AML-193 (cell line): ENCODE measurements at places on chromosomes 7 and 10.

GRCh38 chr7:91838439-91838838 is 42.1 kb downstream of the MTERF1 start:
- no peak for DNase-seq

GRCh38 chr10:118701529-118702323 is 53.0 kb downstream of the CACUL1 start:
- no peak for DNase-seq

DNA sequence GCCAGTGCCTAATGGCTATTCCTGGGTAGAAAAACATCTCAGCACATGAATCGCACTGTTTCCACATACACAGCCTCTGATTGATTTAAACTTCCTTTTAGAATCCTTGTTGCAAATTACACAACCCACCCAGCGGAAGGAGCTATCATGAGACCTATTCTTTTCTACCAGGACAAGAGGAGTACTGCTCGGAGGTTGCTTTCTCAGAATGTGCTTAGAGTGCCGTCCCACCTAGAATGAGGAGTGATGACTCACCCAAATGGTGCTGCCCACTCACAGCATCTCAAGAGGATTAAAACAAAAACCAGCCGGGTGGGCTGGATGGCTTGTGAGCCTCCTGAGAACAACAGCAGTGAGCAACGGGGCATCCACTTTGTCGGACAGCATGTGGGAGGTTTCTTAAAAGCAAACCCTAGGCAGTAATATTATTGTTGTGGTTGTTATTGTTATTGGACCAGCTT is 128.9 kb downstream of the DGKI start:
- no peak for DNase-seq

DNA sequence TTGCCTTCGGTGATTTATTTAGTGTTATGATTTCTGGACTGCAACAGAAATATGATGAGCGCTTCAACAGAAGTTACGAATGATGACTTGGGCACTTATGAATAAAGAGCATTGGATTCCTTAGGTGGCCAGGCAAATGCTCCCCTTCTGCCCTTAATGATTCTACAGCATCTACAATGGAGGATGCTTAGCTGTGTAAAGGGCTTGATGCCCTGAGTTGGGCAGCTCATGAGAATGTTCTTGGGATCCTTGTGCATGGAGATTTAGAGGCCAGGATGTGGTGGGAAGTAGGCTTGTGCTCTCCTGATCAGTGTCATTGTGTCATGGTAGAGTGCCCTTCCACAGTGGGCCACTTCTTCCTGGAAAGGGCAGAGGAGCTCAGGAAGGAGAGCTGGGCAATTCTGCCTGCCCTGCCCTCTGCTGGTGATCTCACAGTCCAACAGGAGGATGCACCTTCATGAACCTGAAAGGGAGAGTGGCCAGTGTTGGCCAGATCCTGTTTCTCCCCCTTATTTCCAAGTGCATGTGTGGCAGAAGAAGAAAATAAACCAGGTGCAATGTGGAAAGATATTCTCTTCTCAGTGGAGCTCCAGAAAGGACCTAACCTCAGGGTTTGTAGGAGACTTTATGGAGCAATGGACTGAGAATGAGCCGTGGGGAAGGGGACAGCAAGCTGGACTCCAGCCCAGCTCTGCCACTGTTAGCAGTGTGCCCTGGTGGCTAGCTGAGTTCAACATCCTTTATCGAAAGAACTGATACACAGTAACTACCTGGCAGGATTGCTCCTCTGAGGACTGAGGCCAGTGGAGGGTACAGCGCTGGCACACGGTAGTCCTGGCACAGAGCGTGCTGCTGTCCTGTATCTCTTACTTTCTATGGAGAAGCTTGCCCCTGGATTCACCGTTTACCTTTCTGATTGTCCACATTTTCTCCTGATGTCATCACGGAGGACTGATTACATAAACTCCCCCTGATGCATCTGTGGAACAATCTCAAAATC is 182.9 kb downstream of the BMPER start:
- DNase-seq, result no peak

- peak; percentile 68 for DNase-seq
These were observed 1.3 kb downstream of the STK17A start for GRCh38 chr7:43584195-43584586.

GRCh38 chr7:35792472-35792871 is 8.4 kb upstream of the SEPTIN7 start:
- DNase-seq, result no peak

DNA sequence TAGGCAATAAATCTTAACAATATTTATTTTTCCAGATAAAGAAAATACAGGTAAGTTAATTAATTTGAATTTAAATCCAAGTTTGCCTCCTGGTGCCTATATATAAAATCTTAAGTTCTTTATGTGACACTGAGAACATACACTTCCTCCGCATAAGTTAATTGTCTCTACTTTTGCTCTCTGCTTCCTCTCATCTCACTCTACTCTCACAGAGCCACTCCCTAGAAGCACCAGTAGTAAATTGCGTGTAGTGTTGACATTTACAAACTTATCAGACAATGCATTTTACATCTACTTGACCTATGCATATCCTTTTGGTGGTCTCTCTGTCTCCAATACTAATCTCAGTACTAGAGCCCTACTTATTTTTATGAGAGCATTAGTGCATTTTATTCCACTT is 144.5 kb downstream of the ETV1 start:
- DNase-seq, result no peak

DNA sequence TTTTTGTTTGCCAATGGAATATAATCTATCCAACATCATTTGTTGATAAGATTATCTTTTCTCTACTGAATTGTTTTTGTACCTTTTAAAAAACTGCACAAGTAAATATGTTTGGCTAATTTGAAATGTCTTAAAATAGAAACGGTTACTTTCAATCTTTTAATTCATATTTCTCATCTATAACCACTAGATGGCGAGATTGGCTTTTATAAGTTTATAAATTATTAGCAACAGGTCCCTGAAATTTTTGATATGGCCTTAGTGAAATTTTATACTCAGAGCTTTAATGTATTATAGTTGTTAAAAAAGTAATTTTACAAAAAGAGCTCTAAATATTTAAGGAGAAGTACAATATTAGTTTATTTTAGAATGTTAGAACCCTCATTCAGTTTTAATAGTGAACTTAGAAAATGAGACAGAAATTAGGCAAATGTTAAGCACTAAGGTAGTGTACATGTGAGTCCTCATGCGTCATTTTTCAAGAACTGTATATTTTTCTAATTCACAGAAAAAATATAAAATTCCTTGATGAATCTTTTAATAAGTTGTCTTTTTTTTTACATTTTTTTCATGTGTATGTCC is 592.5 kb downstream of the ARL4A start:
- peak; percentile 46 for DNase-seq

DNA sequence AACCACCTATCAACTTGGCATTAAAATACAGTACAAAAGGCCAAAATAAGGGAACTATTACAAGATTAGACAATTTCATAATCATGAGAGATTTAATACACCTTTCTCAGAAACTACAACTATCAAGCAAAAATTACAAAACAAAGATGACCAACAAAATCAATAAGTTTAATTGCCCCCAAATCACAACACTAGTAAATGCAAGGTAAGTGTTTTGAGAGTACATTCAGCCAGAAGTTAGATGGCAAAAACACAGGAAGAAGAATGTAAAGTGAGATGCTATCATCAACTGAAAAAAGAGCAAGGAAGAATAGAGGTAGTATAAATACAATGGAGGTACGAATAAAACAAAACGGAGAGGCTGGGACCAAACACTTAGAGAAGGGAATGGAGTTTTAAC is 3.2 kb downstream of the PNPLA8 start:
- no peak for DNase-seq

DNA sequence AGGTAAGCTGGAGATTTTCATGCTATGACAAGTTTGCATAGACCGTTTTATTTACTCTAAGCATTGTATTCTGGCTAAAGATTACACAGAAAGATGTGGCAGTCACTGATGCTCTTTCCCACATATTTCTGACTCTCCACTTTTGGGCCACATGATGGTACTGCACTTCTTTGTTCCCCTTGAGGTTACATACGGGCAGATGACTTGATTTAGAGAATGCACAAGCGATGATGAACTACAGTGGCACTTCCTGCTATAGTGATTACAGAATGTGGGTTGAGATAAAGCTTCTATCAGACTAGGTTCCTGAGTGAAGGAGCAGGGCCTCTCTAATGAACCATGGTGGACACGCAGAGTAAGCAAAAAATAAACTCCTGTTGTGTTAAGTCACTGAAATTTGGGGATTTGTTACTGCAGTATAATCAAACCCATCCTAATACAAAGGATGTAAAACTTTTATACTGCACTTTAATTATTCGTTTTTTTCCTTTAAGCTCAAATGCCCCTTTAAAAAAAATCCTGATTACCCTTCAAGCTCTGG is 177.9 kb downstream of the TAX1BP1 start:
- no peak for DNase-seq

DNA sequence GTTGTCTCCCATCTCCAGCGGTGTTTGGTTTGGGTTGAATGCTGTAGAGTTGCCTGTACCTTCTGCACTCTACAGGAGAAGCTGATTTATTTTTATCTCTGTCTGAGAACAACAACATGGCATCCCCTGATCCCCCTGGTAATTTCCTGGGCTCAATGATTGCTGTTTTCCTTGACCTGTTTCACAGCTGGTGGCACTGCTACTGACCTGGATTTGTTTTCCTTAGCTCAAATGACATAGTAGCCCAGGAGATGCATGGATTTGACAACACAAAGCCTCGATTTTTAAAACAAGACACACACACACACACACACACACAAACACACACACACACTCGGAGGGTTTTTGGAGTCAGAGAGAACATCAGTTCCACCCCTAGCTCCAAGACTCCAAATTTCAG is 301.6 kb downstream of the NRG3 start:
- no peak for DNase-seq

DNA sequence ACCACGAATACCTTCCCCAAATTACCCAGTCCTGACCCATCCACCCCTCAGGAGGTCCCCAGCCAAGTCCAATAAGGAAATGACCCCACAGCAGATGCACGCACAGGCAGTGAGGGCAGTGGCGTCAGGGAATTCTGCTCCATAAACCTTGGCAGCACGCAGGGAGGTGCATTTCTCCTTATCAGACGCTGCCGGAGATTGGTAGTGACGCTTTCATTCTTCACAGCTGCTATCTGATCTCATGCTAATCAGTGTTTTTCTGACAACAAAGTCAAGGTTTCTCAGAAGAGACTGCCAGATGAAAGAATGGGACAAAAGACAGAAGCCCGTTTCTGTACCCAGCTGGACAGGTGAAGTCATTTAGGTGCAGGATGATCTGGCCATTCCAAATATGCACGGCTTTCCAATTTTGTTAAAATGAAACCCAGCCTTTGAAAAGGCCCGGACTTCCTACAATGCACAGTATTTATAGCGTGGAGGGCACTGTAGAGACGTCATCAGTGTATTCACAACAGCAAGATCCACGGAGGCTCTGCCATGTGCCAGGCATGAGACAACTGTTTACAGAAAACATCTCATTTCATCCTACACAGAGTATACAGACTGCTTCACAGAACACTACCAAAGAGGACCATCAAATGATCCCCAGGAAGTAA is 35.3 kb downstream of the DIP2C start:
- DNase-seq, result no peak

GRCh38 chr7:35520810-35521625 is 173.9 kb downstream of the HERPUD2 start:
- no peak for DNase-seq

DNA sequence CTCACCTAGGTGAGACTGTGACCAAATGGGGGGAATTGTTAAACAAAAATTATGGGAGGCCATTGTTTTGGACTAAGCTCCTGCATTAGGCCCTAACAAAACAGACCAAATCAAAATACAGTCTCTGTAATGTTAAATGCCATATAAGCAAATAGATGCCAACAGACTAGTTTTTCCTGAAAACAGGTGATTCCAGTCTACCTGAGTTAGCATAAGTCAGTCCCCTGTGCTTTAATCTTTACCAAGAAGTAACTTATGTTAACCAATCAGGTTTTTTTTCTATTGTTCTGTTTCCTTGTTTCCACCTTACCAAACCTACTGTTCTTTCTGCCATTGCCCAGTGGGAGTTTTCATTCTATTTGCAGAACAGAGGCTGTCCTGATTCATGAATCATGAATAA is 48.0 kb downstream of the PDZD8 start:
- no peak for DNase-seq

GRCh38 chr7:151215396-151215795 is 5.1 kb upstream of the H2BK1 start:
- DNase-seq, result no peak

DNA sequence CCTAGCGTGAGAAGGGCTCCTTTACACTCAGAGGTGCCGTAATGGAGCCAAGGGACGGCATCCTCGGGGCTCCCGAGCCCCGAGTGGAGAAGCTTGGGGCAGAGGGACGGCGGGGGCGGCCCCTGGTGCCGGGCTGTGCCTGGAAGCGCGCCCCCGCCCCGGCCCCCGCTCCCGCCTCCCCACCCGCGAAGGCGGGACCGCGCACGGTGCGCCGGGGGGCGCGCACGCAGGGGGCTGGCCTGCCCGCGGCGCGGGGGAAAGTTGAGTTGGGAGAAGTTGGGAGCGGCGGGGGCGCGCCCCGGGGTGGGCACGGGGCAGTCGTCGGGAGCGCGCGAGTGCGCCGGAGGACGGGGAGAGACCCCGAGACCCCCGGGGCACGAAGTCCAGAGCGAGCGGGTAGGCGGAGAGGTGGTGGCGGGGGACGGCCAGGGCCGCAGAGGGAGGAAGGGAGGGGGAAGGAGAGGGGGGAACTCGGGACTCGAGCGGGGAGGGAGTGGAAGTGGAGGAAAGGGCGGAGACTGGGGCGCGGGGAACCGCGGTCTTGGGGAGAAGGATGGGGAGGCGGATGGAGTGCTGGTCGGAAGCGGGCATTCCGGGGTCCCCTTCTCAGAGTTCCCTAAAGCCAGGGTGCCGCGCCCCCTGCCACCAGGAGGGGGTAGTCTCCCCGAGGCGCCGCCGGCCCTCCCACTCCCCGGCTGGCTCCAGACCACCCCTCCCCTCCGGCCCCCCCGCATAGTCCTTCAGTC is at the start of gene SLC4A2:
TSS of gene SLC4A2 (plus strand) at position 223 of the 746 bp plus-strand sequence. CDS start 2,399 bp downstream, outside the sequence.
- peak; percentile 58 for DNase-seq

GRCh38 chr7:138008588-138009349 is 6.9 kb upstream of the CREB3L2 start:
- DNase-seq, result peak; percentile 66

DNA sequence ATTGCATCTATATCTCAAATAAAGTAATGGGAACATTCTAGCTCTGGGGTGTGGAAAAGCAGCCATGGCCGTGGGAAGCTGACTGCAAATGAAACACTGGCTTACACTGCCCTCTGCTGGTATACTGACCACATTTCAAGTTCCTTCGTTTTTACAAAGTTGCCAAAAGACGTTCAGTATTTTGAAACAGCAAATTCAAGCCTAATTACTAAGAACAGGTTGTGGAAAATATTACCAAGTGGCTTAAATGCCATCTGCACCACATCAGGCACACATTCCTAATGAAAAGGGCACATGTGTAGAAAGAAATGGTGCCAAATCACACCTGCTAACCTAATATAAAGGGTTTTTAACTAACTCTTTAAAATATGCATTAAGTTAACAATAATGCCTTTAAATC is 83.9 kb downstream of the JAZF1 start:
- DNase-seq, result peak; percentile 66

GRCh38 chr7:26198133-26198780 is 2.3 kb downstream of the HNRNPA2B1 start:
- DNase-seq, result peak; percentile 55
